ENCODE measurements at places on chromosomes 4 and X.

DNA sequence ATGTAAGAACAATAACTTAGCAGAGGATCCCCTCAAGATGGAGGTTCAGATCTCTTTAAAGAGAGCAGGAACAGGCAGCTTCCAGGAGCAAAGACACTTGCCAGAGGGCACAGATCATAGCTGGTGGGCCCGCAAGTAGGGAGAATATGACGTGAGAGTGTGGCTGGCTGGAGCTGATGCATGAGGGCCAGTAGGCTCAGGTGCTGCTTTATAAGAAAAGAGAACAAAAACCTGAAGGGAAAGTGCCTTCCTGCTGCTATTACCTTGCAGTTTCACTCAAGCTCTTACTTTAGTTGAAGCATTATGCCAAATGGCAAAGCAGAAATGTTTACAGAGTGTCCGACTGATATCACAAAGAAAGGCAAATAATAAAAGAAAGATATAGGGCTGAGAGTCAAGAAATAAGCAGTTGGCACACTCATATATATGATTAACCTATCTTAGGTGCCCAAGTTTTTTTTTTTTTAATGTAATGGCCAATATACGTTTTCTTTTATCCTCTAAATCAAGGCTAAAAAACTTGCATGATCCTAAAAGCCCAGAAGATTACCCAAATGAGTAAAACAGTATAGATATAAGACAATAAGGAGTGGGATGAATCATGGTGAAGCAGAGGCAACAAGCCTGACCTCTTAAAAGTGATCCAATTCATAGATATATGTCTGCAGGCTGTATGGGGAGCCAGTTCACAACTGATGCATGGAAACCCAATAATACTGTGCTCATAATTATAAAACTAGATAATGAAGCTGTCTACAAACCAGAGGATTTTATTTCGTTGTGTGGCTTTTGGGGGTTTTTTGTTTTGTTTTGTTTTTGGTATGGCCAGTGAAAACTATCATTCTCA is 12.6 kb downstream of the NR0B1 start:
- no peak for DNase-seq

GRCh38 chrX:47814851-47815250 is 21.9 kb upstream of the ZNF81 start:
- no peak for DNase-seq

GRCh38 chrX:42934020-42934726 is 156.2 kb upstream of the PPP1R2C start:
- DNase-seq: peak; percentile 43

DNA sequence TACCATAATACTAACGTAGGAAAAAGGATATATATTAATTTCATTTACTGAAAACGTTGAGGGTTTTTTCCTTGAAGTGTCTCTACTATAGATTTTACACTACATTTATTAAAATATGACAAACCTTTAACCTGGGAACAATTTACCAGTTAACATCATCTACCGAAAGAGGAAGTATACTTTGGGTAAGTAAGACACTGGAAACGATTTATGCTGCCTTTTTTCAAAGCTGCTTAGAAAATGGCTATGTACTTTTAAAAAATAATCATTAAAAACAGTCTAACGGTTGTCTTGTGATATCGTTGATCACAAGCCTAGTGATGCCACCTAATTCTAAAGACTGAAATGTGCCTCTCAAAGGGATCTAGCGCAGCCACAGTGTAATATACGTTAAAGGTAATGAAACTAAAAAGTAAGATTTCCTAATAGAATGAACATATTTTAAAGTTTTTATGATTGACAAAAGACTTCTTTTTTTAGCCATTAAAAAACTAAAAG is 50.4 kb downstream of the STX18 start:
- no peak for DNase-seq

DNA sequence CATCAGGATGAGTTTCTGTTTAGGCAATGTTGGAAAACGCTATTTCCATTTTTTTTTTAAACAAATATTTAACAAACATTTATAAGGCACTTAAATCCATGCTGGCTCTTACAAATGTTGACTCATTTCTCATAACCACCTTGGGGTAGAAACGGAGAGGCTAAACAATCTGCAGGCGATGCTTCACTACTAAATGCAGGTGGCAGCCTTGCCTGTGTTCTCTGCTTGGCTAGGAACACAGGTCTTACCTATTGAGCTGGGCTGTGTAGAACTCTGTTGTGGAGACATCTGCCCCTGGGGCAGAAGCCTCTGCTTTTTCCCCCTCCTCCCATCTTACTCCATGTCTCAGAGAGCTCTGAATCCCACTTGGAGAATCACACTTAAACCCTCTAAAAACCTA is 1.4 kb upstream of the CXCL1 start:
- DNase-seq: no peak

DNA sequence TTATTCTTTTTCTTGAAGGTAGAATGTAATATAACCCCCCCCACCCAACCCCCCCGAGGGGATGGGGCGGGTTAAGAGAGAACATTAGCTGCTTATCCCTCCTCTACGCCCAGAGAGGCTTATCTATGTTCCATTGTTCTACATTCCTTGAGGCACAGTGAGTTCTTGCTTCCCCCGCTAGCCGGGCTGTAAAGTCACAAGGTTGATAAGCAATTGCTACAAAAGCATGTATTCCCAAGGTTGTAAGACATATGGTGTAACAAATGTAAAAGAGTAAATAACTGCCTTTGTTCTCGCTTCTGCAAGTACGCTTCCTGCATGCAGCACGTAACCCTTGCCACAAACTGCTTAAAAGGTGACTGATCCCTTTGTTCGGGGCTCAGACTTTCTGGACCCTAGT is 8.2 kb downstream of the DCAF8L2 start:
- DNase-seq: no peak

DNA sequence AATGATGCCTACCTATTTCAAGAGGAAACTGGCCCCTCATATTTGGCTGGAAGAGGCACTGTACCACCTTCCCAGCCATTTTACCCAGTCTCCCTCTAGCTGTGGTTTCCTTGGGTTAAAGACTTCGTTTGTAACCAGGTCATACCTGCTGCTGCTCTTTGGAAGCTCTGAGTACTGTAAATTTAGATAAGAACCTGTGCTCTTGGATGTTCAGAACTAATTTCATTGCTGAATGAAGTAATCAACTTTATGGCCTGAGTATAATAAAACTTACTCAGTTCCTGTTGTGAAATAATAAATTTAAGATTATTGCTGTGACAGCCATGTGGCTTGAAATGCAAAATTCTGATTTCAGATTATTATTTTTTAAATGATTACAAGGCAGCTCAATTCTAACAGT is 12.2 kb downstream of the MTTP start:
- DNase-seq: no peak

DNA sequence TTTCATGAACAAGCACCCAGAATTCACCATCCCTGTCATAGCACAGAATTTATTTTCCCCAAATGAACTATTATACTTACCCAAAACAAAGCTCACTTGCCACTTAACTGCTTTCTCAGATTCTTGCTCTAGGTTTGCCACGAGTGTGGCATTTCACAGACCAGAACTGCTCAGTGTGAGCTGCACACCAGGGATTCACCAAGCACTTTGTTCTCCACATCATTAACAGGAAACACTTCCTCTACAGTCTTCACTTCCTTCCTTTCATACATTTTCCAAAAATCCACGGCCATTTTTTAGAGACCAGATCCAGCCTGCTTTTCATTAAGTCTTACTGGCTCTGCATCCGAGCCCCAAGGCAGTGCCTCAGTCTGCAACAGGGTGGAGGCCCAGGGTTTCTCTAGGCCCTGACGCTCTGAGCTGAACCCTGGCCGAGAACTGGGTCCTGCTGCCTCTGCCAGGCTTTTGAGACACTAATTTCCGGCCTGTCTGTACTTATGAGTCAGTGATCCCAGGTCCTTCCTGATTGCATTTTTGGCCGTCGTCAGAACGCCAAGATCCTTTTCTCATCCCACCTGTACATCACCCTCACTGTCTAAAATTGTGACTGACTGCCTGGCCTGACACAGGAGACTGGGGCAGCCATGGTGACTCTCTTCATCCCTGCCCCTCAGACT is 67.6 kb upstream of the MTNR1A start:
- no peak for DNase-seq

DNA sequence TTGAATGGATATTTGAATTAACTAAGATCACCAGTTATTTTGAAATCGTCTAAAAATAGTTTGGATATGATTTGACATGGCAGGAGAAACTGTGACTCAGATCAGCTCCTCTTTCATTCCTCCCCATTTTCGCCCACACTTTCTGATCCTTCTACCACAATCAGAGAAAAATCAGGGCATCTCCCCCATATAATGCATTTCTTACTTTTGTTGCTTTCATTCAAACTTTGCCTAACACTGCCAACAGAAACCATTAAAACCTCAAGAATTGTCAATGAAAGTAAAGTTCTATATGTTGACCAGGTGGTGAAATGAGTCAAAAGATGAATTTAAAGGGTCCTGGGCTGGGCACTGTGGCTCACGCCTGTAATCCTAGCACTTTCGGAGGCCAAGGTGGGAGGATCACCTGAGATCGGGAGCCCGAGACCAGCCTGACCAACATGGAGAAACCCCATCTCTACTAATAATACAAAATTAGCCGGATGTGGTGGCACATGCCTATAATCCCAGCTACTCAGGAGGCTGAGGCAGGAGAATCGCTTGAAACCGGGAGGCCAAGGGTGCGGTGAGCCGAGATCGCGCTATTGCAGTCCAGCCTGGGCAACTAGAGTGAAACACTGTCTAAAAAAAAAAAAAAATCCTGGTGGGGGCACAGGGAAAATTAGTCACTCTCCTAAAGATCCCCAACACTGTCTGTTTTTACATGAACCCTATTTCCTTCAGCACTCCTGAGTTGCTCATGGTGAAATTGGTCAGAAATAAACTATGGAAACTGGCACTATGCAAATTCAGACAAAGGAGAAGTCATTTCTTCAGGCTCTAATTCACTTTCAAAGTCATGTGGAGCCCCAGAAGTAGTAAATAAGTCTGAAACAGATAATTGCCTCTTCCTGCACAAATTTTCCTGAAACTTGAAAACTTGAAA is 122.8 kb upstream of the NOCT start:
- DNase-seq: no peak

DNA sequence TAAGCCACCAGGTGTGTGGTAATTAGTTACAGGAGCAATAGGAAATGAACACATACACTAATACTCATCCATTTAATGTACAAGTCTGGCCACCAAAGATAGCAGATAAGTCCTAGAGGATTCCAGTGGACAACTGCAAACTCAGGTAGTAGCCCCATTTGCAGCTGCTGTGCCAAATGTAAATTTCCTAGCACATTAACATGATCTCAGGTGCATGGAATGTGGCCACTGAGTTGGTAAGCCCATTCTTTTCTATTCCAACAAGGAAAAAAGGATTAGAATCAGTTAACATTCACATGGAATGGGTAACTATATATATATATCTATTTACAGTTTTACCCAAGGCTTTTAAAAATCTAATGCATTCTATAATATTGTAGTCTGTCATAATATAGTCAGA is 23.3 kb upstream of the FRAS1 start:
- DNase-seq: no peak

DNA sequence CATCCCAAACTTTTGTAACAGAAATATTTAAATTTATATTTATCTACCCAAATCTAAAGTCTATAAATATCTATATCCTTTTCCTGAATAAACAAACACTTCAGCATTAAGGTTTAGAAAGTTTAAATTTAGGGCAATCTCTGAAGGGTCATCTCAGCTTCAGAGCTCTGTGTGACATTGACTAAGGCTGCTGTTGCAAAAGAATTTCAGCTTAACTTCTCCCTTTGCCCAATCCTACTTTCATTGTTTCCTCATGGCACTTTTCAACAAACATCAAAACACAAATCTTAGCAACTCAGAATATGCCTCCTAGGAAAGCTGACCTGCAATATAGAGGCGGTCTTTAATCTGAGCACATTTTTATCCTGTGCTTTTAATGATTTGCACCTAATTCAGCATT is 79.7 kb upstream of the BANK1 start:
- no peak for DNase-seq

DNA sequence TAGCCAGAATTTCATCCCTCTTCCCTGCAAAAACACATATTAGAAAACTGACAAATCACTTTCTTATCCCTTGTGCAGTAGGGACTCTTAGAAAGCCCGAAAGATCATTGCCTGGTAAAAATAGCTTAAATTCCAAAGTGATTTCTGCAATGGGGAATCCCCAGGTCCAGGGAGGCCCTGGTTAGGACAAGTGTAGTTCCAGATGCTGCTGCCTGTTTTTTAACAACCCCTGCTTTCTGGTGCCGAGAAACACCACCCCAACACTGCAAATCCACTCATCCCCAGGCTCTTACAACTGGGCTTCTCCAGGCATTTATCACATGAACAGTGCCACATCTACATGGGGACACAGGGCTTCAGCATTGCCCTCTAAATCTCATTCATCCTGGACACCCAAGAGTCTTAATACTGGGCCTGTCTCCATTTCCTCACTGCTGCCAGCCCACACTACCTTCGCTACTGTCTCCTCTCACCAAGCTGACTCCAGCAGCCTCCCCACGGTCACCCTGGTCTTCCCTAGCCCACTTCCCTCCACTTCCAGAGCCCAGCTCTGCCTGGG is 112.2 kb upstream of the PSAPL1 start:
- no peak for DNase-seq

- DNase-seq: no peak
Observed at GRCh38 chr4:97468272-97468671, 675.0 kb downstream of the STPG2 start.

- no peak for DNase-seq
Observed at GRCh38 chrX:101744085-101744484, 84.4 kb upstream of the ARMCX2 start.

- no peak for DNase-seq
Observed at GRCh38 chrX:1424147-1424851, 28.4 kb downstream of the ASMTL start.

GRCh38 chr4:181261279-181261678 is 981.9 kb upstream of the TENM3 start:
- DNase-seq: no peak

GRCh38 chrX:48522291-48522690 is 683 bp downstream of the EBP start:
- no peak for DNase-seq

GRCh38 chr4:3376266-3376665 is 65.5 kb upstream of the HGFAC start:
- no peak for DNase-seq

- DNase-seq: no peak
Observed at GRCh38 chr4:123479944-123480343, 83.3 kb downstream of the SPRY1 start.

DNA sequence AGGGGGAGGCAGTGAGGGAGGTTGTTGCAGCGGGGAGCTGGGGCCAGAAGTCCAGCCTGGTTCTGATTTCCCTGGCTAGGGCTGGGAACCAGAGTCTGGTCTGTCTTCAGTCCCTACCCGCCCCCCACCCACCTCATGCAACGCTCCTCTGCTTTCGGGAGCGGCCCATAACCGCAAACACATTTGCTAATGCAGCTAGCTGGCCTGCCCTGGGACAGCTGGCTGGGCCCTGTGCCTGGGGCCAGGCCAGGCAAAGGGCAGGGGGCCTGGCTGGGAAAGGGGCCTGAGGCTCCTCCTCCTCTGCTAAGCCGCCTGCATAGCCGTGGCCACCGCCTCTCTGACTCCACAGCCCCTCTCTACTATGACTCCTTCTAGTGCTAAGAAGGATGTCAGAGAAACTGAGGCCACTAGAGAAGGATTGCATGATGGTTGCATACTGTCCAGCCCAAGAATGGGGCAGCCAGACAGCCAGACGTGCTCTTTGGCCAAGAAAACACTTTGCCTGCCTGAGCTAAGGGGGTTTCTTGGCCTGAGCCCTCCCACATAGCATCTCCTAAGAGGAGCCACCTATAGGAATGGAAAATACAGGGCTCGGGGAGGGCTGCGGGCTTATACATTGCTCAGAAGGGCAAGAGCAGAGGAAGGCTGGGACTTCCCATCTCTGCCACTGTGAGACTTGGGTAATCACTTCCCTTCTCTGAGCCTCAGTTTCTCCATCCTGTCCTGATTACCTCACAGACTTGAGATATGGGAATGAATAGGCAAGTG is 76.9 kb downstream of the PJA1 start:
- DNase-seq: no peak

All from CD4-positive, alpha-beta T cell treated with Interleukin-4 for 4 hours (primary cell).